Liver (tissue), 10 donors: ENCODE measurements at places on chromosomes 2 and 18. TPM values are rescaled to one million over a fixed set of nuclear protein-coding genes. Genes with fewer than 3 reads are reported as not detected.

CXCR4 gene
- total RNA-seq, result 9.0 TPM

TP53I3 gene
- 19.5 TPM for total RNA-seq

PLCD4 gene
- total RNA-seq, result 0.17 TPM

FTCDNL1 gene
- total RNA-seq, result 4.4 TPM

IL1R1 gene
- total RNA-seq, result 49.3 TPM

MDH1B gene
- 0.33 TPM for total RNA-seq

HOXD1 gene
- total RNA-seq, result not detected

MC5R gene
- not detected for total RNA-seq

FEZ2 gene
- total RNA-seq, result 14.5 TPM

CLEC4F gene
- total RNA-seq, result 0.25 TPM

PKDCC gene
- total RNA-seq, result 76.0 TPM

MMADHC gene
- total RNA-seq, result 79.7 TPM

RALBP1 gene
- total RNA-seq, result 34.8 TPM

RNU2-63P gene
- not detected for total RNA-seq

RAD51AP2 gene
- total RNA-seq, result 0.14 TPM

TACR1 gene
- not detected for total RNA-seq

MC4R gene
- total RNA-seq, result not detected

CDK15 gene
- total RNA-seq, result 0.47 TPM

STK11IP gene
- total RNA-seq, result 8.4 TPM

CIDEA gene
- total RNA-seq, result not detected

DUSP19 gene
- total RNA-seq, result 2.2 TPM

PLCL1 gene
- total RNA-seq, result 0.51 TPM

HMSD gene
- 0.28 TPM for total RNA-seq

CCDC148 gene
- 0.37 TPM for total RNA-seq

EVX2 gene
- not detected for total RNA-seq

DYSF gene
- total RNA-seq, result 15.1 TPM

MAB21L4 gene
- 0.59 TPM for total RNA-seq

EGR4 gene
- total RNA-seq, result not detected

NCKAP5 gene
- total RNA-seq, result 2.7 TPM

ITPRIPL1 gene
- total RNA-seq, result 3.1 TPM

CDKL4 gene
- total RNA-seq, result 1.1 TPM

GATA6 gene
- total RNA-seq, result 6.6 TPM

GREB1L gene
- total RNA-seq, result 3.7 TPM

LRRTM4 gene
- total RNA-seq, result 0.08 TPM

SH3BP4 gene
- 4.1 TPM for total RNA-seq

IGFBP2 gene
- total RNA-seq, result 88.8 TPM

SCN7A gene
- 7.9 TPM for total RNA-seq

CERKL gene
- total RNA-seq, result 0.79 TPM

TBR1 gene
- total RNA-seq, result not detected

FBXO36 gene
- total RNA-seq, result 1.3 TPM

NEB gene
- 6.4 TPM for total RNA-seq

FOXD4L1 gene
- 0.42 TPM for total RNA-seq

KANSL1L gene
- 31.6 TPM for total RNA-seq

LRP2 gene
- total RNA-seq, result 5.7 TPM

MARCHF7 gene
- 52.0 TPM for total RNA-seq

BBS5 gene
- total RNA-seq, result 2.1 TPM

FKBP1B gene
- 3.6 TPM for total RNA-seq

SPHKAP gene
- total RNA-seq, result not detected

TFCP2L1 gene
- 0.67 TPM for total RNA-seq

CHN1 gene
- total RNA-seq, result 1.1 TPM

HRH4 gene
- 0.17 TPM for total RNA-seq

WNT6 gene
- total RNA-seq, result 0.08 TPM

TEX44 gene
- not detected for total RNA-seq

ACMSD gene
- 11.9 TPM for total RNA-seq

PROC gene
- 376 TPM for total RNA-seq

CACNB4 gene
- total RNA-seq, result 0.50 TPM
